ENCODE measurements at places on chromosomes 11 and 22.
A peak's percentile ranks its signal among the peaks of the same experiment; 100 is the strongest.

GRCh38 chr11:3044915-3045314 lies 12.3 kb downstream of the CARS1 start:
- DNase-seq = no peak

- no peak for DNase-seq
Measured at GRCh38 chr11:110317516-110317932, 21.1 kb upstream of the RDX start.

DNA sequence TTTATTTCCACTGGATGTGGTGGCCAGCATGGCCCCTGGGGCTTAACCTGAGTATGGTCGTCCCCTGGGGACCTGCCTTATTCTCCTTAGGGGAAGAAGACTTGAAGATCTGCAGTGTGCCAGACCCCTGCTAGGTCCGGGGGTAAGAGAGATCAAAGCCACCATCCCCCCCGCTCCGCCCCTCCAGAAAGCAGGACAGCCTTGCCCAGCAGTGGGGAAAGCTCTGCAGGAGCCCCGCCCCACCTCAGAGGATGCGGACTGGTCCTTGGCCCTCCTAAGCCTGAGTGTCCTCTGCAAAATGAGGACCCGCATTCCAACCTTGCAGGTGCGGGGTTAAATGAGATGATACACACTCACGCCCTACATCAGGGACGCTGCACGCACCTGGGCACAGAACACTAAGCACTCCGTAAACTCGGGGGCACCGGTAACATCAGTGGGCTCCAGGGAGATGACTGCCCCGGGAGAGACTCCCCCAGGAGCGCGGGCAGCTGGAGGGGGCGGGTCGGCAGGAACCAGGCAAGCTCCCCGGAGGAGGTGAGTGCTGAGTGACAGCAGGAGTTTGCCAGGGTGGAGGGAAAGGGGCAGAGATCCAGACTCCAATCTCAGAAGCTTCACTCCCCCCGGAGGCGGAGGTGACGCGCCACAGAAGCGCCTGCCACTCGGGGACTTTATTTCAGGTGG lies 564 bp upstream of the ANO1 start:
- no peak for DNase-seq

GRCh38 chr11:15883455-15883920 lies 472.9 kb downstream of the SOX6 start:
- DNase-seq = no peak

DNA sequence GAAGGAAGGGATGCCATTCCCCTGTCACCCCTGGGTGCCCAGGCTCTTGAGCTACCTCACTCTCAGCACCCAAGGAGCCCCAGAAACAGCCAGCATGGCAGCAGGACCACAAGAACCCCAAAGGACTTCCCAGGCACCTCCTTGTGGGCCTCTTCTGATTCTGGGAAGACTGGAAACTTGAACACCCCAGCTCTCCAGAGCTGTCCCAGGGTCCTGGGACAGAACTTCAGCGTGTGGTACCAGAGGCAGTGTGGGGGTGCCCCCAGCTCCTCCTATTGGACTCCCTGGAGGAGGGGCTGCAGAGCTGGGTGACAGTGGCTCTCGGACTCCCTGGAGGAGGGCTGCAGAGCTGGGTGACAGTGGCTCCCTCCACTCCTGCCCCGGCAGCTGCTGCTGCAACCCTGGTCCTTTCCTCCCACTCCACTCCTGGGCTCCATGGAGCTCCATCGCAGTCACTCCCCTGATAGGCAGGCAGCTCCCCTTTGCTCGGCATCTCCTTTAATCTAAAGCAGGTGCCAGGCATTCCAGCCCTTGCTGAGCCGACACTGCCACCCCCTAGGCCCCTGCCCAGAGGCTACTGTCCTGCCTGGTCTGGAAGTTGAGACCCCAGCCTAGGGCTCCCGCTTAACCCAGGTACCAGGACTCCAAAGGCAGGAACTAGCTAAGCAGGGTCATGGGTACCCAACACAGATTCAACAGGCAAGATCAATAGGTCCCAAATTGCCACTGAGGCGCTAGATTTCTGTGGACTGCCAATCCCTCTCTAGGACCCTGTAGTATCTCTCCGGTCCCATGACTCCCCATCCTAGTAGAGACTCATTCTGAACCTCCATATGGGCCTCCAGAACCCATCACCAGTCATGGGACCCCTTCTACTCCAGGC lies 2.7 kb downstream of the BCL9L start:
- DNase-seq = no peak

DNA sequence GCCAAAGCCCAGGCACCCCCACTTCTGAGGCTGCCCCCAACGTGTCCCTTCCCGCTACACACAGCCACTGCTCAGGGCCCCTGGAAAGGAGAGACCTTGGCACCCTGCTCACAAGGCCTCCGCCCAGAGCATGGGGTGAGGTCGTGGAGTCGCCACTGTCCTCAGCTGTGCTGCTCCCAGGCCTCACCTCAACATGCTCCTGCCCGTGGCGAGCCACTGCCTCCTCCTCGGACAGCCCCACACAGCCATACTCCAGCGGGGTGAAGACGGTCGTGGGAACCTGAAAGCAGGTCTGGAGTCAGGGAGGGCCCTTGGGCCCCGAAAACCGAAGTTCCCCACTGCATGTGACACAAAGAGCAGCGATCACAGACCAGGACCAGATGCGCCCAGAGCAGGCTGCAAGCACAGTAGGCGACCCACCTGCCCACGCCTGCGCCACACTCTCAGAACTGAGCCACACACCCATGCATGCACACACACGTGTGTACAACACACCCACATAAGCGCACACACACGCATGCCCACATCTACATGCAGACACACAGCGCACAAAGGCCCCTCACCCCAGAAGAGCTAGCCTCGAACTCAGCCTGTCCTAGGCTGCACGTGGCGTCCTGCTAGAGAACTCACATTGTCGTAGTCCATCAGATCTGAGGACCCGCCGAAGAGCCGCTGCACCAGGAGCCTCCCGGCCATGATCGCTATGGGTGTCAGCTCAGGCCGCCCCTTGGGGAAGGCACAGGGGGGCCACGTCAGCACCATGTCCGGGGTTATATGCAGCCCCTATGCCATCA lies 25.5 kb upstream of the GNB1L start:
- DNase-seq = no peak

DNA sequence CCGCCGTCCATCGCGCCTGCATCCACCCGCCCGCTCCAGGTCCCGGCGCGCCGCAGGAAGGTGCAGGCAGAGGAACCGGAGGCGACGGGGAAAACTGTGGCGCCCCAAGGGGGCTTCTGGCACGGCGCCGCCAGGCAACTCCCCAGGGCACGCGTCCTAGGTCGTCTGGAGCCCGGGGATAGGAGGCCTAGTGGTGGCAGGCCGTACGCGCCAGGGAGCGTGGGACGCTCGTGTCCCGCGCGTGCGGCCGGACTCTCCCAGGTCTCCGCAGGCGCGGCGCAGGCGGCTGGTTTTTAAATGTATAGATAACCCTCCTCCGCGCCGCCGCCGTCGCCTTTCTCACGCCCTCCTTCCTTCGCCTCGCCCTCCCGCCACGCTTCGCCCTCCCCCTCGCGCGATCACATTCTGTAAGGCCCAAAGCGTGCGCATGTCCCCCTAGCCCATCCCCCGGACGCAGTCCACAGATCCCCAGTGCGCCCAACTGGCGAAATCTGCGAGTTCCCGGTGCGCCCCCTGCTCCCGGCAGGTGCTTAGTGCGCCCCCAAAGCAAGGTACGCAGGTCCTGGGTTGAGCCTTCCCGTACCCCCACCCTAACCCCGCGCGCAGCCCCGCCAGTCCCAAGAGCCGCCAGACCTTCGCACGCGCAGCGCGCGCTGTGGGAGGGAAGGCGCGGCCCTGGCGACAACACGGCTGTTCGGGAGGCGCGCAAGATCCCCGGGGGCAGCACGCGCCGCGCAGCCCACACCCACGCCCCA lies at the start of gene ASCL2:
Gene ASCL2, minus strand, starts transcription at position 267 of the 755 bp plus-strand sequence. Its CDS starts 256 bp downstream, at position 11.
- DNase-seq = peak; percentile 23

DNA sequence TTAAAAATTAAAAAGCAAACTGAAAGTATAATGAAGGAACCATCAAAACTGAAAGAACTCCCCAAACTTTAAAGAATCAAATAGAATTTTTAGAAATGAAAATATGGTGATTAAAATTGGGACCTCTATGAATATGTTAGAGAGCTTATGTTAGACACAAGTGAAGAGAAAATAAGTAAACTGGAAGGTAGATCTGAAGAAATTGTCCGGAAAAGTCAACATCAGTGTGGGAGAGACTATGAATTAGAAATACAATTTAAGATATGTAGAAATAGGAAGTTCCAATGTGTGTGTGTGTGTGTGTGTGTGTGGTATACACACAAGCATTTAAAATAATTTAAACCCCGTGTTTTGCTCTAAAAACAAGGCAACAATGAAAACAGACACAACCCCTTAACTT lies 4.9 kb upstream of the OR8B4 start:
- DNase-seq = no peak

DNA sequence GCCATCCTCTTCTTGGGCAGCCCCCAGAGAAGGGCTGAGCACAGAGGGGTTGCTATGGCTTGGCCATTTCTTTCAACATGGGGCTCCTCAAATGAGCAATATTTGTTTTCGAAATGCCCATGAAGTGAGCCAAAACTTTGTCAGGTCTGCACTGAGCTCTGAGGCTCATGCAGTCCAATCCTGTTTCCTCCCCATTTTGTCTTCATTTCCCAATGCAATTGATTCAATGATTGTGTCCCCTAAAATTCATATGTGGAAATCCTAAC lies 60.6 kb upstream of the CD44 start:
- no peak for DNase-seq

DNA sequence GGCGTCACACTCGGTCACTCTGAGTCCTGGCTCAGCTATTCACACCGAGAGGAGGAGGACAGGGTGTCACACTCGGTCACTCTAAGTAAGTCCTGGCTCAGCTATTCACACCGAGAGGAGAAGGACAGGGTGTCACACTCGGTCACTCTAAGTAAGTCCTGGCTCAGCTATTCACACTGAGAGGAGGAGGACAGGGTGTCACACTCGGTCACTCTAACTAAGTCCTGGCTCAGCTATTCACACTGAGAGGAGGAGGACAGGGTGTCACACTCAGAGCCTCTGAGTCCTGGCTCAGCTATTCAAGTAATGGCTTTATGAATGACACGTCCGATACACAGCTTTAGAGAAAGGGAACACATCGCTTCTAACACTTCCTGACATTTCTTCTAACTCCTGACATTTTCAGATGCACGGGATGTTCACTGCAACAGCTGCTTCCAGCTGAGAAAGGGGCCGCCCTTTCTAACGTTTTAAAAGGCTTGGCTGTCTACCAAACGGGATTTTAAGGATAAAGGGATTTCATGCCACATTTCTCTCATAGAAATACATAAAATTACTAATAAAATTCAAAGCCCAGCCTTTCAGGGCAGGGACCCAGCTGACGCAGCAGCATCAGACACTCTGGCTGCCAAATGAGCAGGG lies 28.1 kb downstream of the DRD4 start:
- no peak for DNase-seq

- DNase-seq = no peak
Measured at GRCh38 chr11:131889146-131889577, 518.7 kb downstream of the NTM start.

GRCh38 chr11:72069787-72070251 lies 10.5 kb downstream of the NUMA1 start:
- DNase-seq = no peak

DNA sequence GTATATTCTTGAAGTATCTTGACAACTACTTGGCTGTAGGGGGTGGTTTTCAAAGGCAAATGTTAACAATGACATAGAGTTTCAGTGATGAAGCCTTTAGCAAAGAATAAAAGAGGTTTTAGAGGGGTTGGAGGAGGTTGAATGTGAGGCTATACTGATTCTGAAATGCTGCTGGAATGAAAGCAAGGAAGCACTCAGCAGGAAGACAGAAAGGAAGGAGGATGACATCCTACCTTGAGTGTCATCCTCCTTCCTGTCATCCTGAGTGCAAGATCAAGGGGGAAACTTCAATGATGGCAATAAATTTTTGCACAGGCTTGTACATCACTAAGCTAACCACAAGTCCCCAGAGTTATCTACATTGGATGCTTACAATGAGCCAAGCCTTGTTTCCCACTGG lies 120.5 kb downstream of the APIP start:
- DNase-seq = no peak

- DNase-seq = no peak
Measured at GRCh38 chr22:39645532-39645931, 75.0 kb downstream of the CACNA1I start.

GRCh38 chr22:19040391-19040861 lies 81.8 kb downstream of the DGCR2 start:
- DNase-seq = no peak

DNA sequence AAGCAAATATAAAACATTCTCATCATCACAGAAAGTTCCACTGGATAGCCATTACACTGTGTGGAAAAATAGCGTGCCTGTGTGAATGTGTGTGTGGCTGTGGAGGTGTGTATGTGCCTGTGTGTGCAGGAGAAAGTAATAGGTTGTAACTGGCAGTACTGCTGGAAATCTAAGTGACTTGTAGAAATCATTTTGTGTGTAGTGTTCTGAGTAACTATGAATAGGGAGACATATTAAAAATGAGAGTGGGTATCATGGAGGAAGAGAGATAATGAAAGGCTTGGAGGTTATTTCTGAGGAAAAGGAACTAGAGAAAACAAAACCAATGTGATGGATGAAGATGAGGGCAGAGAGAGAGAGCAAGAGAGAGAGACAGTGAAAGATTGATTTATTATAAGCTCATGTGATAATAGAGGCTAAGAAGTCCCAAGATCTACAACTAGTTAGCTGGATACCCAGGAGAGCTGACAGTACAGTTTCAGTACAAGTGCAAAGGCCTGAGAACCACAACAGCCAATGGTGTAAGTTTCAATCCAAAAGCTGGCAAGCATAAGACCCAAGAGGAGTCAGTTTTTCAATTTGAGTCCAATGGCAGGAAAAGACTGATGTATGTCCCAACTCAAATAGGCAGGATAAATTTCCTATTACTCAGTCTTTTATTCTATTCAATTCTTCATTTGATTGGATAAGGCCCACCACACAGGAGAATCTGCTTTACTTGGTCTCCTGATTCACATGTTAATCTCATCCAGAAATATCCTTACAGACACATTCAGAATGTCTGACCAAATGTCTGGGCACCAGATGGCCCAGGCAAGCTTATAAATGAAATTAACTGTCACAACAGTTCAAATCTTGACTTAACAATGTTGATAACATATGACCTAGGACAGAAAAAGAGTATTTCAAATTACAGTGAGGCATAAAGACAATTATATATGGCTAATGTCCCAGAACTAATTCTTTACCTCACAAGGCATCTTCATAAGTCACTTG lies 14.9 kb downstream of the KBTBD3 start:
- DNase-seq = no peak

DNA sequence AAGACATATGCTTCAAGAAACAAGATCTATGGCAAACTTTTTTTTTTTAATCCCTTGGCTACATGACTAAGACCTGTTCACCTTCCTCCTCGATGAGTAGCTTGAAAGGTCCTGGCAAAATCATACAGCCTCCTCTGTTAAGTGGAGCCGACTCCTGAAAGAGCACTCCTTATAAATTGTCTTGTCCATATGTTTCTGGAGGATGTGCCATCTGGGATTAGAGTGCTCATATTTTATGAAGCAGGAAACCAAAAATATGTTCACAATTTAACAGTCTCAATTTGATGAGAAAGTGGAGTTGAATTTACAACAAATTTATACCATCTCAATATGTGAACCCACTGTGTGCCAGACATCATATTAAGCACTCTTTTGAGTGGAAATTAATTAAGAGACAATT lies 912.1 kb upstream of the FAT3 start:
- DNase-seq = no peak

GRCh38 chr11:117588166-117588810 lies 208.7 kb downstream of the DSCAML1 start:
- DNase-seq = no peak

Measured in effector memory CD8-positive, alpha-beta T cell (primary cell).